Stimulated activated CD4-positive, alpha-beta T cell treated with anti-CD3 and anti-CD28 coated beads, Interleukin-12 subunit alpha, Interleukin-12 subunit beta, amount 100 ng/mL, for 4 hours (primary cell): ENCODE measurements at places on chromosomes 16 and 17.
A peak's percentile ranks its signal among the peaks of the same experiment; 100 is the strongest.

DNA sequence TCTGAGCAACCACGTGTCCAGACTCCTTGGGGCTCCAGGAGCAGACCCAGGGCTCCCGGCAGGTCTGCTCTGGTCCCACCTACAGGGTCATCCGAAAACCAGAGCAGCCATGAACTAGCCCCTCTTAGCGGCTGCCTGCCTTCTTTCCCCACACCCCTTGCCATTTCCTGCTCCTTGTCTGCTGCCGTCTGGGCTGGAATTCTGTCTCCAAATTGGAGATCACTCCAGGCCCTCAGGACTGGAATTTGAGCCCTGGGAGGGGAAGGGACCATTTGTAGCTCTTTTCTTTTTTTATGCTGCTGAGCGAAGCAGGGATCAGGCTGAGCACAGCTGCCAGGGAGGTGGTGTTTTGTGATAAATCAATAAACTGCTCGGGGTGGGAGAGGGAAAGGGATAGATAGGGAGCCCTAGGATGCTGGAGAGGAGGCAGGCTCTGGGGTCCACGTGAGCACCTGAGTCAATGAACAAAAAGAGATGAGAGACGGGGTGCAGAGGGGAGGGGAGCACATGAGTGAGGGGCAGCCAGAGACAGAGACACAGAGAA lies 257.5 kb downstream of the ENGASE start:
- DNase-seq: no peak

GRCh38 chr16:88512728-88513696 lies 57.2 kb upstream of the ZC3H18 start:
- no peak for DNase-seq

- no peak for DNase-seq
Observed at GRCh38 chr17:17124341-17124740, 81.8 kb downstream of the PLD6 start.

DNA sequence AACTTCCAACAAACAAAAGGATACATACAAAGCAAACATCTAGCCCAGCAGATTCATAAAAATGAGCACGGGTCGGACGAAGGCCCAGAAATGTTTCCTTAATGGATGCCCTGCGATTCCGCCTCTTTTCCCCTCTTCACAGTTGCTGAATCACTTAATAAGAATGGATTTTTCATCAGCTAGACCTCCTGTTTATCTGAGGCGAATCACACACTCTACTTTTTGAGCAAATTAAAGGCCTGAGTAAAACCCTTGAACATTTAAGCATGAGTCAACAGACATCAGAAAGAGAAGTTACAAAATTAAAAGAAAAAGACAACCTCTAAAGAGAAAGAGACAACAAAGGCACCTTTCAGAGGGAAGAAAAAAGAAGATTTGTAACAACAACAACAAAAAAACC lies 44.7 kb downstream of the HS3ST3A1 start:
- no peak for DNase-seq

- no peak for DNase-seq
Observed at GRCh38 chr16:4746215-4746614, 11.9 kb downstream of the DNAAF8 start.

DNA sequence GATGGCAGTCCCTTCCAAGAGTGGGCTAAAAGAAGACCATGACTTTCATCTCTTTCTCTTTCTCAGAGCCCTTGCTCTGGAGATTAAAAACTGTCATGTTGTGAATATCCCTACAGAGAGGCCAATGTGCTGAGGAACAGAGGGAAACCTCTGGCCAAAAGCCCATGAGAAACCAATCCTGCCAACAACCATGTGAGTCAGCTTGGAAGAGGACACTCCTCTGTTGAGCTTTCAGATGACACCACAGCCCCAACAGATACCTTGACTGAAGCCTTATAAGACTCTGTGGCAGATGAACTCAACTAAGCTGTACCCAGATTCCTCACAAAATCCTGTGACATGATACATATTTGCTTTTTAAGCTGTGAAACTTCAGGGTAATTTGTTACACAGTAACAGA lies 19.6 kb downstream of the CPPED1 start:
- no peak for DNase-seq

DNA sequence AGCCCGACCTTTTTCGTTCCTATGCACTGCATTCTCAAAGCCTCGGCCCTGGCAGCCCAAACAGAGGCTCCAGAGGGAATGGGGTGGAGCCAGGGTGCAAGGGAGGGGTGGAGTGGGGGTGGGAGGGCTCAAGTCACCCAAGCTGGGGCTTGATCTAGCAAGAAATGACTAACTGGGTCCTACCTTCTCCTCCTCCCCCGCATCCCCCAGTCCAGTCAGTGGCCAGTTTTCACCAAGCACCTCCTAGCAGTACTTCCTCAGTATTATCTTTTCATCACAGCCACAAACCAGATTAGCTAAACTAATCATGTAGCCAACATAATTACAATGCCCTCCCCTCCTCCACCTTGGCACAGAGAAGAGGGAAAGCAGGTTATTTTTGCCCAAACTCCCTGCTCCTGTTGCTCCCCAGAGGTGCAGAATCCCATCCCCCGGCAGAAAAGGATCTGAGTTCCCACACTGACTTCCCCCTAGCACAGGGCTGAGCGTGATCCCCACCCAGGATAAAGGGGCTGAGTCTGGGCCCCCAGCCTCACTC lies 2.2 kb downstream of the JUP start:
- no peak for DNase-seq

DNA sequence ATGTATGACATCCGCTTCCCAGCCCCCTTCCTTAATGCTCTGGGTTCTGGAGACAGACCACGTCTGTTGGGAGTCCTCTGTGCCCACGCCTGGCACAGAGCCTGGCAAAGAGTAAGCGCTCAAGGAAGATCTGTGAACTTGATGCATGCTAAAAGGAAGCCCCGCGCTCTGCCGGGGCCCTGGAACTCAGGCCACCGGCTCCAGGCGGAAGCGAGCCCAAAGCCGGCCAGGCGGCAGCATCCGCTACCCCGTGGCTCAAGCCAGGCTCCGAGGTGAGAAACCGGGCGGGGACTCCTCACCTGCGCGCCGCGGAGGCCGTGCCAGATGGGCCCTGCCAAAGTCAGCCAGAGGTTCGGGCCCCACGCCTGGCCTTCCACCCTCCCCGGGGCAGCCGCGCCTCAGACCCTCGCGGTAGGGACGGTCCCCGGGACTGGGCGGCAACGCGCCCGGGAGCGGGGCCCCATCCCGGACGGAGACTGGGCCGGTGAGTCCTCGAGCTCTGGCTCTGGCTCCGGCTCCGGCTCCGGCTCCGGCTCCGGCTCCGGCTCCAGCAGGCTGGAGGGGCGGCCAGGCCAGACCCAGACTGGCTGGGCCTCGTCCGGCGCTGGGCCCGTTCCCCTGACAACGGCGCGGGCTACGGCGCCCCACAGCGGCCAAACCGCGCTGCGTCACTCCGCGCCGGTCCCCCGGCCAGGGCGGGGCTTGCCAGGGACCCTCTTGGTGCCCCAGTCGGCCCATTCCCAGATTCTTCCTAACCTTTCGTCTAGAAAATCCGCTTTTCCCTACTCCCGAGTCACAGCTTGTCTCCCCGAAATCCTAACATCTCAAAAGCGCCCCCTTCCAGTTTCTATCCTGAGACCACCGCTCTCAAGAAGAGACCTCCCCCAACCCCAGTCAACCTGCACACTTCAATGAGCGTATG lies at the start of gene ZDHHC1:
ZDHHC1 (minus strand) TSS at position 606 of the 922 bp plus-strand sequence. CDS start 8,702 bp downstream, outside the sequence.
- DNase-seq: peak; percentile 57

GRCh38 chr17:37368577-37368976 lies 7.2 kb upstream of the C17orf78 start:
- no peak for DNase-seq

DNA sequence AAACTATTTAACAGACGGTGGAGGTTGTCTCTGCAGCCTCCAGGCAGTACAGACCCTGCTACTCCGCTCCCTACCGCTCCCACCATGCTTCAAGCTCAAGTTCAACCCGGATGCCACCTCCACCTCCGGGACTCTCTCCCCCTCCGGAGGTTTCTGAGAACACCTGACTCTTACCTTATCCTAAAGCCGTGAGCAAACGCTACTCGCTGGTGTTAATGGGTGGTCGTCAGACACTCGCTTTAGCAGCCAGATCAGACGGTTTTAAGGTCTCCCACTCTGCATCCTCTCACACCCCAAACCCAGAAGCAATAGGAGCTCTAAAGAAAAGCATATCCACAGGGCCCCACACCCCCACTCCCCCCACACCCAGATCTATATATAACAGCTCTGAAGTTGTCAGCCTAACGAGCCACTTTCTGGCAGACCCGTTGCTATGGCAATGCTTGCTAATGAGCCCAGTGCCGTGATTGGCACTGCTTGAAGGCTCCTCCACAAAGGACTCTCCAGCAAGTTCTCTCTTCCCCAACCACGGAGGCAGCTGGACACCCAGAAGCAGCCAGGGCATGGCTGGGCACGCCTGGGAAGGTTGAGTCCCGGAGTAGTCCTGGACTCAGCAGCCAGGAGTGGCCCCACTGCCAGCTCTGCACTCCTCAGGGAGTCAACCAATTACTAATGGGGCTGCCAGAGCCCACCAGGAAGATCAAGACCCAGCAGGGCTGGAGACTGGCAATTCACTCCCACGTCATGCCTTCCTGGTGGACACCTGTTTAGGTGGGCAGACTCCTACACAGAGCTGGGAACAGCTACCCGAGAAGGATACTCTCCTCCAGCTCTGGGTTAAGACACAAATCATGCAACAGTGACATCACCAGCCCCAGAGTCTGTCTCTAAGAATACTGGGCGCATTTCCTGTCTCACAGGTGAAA lies 121.2 kb upstream of the RCVRN start:
- no peak for DNase-seq

DNA sequence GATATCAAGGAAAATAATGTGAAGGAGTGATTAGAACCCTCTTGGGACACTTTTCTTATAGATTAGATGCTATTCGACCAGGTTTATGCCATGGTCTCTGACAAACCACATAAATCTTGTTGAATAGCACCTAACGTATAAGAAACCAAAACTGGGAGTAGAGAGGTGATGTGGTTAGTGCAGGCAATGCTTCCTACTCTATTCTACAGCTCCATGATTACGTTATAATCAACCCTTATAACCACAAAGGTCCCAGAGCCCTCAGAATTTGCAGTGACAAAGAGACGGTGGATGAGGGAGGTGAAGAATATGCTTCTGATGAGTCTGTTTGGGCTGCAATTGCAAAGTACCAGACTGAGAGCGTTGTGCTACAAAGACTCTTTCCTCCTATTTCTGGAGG lies 78.4 kb downstream of the ARHGAP44 start:
- DNase-seq: no peak

DNA sequence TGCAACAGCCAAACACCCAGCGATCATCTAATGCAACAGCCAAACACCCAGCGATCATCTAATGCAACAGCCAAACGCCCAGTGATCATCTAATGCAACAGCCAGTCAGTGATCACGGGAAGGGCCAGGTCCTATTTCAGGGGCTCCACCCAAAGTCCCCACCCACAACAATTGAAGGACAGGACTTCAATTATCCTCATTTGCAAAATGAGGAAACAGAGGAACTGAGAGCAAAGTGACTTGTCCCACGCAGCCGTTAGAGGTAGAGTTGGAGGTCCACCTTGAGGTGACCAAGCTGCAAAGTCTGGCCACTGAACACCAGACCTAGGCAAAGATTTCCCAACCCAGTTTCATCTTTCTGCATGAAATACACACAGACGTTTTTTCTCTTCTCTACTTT lies 3.7 kb downstream of the ZG16B start:
- no peak for DNase-seq

- no peak for DNase-seq
Observed at GRCh38 chr16:4892361-4893102, 44.4 kb downstream of the PPL start.

DNA sequence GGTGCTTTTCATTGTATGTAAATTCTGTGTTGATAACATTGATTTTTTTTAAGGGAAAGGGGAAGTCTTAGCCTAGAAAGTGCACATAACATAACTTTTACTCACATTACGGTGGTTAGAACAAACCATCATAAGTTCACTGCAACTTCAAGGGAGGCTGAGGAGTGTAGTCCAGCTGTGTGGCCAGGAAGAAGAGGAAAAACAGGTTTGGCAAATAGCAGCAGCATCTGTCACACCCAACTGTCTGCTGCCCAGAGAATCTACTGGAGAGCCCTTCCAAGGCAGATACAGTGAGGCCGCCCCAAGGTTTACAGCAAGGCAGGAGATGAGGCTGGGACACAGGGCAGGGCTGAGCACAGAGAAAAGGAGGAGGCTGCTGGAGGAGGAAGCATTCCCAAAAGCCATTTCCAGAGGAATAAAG lies 60.6 kb downstream of the AIPL1 start:
- no peak for DNase-seq

DNA sequence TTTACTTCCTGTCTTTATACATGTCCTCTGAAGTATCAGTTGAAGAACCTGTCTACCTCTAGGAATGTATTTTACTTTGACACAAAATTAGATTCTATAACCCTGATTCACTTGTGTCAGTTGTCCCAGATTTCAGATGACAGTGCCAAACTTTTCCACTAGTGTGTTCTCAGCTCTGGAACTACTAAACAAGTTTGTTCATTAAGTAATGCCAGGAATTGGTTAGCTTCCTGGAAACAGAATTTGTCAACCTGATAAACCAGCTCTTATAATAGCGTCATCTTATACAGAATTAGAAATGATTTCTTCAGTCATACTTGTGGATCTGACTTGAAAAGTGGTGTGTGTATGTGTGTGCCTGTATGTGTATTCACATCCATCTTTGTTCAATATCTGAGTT lies 7.4 kb downstream of the MAP3K3 start:
- no peak for DNase-seq

- DNase-seq: no peak
Observed at GRCh38 chr17:36068524-36068923, 4.5 kb downstream of the CCL18 start.

DNA sequence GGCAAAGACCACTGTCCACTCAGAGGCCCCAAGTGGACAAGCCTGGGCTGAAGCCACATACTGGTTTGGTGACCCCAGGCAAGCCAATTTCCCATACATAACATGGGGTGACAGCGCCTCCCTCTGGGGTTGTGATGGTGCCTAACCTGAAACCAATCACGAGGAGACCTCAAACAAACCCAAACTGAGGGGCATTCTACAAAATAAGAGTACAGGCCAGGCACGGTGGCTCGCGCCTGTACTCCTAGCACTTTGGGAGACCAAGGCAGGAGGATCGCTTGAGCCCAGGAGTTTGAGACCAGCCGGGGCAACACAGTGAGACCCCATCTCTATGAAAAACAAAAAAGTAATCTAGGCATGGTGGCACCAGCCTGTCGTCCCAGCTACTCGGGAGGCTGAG lies 3.6 kb downstream of the P2RX5 start:
- DNase-seq: no peak

- peak; percentile 31 for DNase-seq
Observed at GRCh38 chr16:30005341-30006094, 5.3 kb downstream of the DOC2A start.
